ENCODE measurements at places on chromosomes 7 and 10. TPM values are rescaled to one million over a fixed set of nuclear protein-coding genes. Genes with fewer than 3 reads are reported as not detected.

Gene MYL10
- not detected for polyA plus RNA-seq

Gene REEP3
- 3.7 TPM for polyA plus RNA-seq

Gene USP54
- 2.8 TPM for polyA plus RNA-seq

DNA sequence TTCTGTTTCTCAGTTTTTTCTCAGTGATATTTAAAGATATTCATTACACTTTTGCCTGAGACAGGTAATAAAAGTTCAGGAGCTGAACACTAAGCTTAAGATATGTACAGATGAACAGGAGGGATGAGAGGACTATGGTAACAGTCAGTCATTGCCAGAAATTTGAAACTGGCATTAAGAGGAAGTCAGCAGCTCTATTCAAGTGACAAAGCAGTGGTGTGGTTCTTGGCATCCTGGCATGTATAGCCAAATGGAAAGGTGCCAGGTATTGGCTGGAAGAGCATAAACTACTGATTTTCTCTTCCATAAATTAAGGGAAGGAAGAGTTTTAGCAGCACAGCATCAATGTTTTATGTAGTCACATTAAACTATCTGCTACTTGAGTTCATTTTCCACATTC, 22.7 kb downstream of the HOXA1 start:
- no peak for DNase-seq

DNA sequence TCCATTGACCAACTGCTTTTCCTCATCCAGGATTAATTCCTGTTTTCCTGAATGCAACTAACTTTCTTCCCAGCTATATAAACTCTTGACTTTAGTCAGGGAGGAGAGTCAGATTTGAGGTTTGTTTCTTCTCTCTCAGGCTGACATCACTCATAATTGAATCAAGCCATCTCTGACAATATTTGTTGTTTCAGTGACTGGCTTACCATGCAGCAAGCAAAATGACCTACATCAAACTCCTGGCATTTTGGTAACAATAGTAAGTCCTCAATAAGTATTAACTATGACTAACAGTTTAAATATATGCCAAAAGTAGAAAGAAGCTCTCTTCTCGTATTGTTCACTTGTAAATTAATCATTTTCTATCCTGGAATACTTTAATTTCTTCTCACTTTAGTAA, 625.7 kb upstream of the KCND2 start:
- no peak for DNase-seq

DNA sequence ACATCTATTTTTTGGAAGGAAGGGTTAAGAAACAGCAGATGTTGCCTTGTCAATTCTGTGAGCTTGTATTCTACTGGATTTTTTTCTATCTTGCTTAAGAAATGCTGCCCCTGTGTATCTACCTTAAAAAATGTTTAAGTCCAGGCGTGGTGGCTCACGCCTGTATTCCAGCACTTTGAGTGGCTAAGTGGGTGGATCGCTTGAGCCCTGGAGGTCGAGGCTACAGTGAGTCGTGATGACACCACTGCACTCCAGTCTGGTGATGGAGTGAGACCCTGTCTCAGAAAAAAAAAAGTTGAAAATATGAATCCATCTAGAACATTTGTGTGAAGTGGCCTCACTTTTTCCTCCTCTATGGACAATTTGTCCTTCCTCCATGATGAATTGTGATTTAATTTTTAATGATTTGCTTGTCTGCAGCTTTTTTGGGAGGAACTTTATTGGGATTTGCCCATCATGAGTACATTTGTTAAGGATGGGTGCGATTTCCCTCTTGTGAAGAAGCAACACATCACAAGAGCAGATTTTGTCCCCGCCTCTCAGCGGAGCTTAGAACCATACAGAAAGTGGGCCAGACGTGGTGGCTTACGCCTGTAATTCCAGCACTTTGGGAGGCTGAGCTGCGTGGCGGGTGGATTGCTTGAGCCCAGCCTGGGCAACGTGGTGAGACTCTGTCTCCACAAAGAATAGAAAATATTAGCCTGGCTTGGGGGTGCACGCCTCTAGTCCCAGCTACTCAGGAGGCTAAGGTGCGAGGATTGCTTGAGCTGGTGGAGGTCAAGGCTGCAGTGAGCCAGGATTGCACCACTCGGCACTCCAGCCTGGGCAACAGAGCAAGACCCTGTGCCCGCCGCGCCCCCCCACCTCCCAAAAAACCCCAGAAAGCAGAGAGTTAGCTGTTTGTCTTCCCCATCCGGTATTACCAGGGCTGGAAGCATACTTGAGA, 57.7 kb downstream of the DNAJB6 start:
- no peak for DNase-seq

All from B cell (primary cell).